ENCODE measurements at places on chromosomes 5 and 9. TPM values are rescaled to one million over a fixed set of nuclear protein-coding genes. Genes with fewer than 3 reads are reported as not detected.

FAT2 gene
- not detected for total RNA-seq

EIF4E1B gene
- total RNA-seq, result not detected

SYK gene
- not detected for total RNA-seq

SLC31A2 gene
- total RNA-seq, result 4.7 TPM

IFNA13 gene
- total RNA-seq, result not detected

PCDHGA3 gene
- total RNA-seq, result 2.0 TPM

PALM2AKAP2 gene
- total RNA-seq, result 2.9 TPM

FCN2 gene
- total RNA-seq, result not detected

CDKN2B-AS1 gene
- 0.18 TPM for total RNA-seq

FOXD4L5 gene
- not detected for total RNA-seq

TAF9 gene
- total RNA-seq, result 55.9 TPM

MYOZ3 gene
- 0.54 TPM for total RNA-seq

SURF1 gene
- 26.9 TPM for total RNA-seq

NPR2 gene
- total RNA-seq, result 27.5 TPM

SLC1A3 gene
- total RNA-seq, result 5.0 TPM

SMIM15 gene
- total RNA-seq, result 25.6 TPM

PFN3 gene
- not detected for total RNA-seq

DNLZ gene
- 11.3 TPM for total RNA-seq

Measured in cardiac atrium fibroblast (primary cell).